ENCODE measurements at places on chromosomes 5 and 9.

DNA sequence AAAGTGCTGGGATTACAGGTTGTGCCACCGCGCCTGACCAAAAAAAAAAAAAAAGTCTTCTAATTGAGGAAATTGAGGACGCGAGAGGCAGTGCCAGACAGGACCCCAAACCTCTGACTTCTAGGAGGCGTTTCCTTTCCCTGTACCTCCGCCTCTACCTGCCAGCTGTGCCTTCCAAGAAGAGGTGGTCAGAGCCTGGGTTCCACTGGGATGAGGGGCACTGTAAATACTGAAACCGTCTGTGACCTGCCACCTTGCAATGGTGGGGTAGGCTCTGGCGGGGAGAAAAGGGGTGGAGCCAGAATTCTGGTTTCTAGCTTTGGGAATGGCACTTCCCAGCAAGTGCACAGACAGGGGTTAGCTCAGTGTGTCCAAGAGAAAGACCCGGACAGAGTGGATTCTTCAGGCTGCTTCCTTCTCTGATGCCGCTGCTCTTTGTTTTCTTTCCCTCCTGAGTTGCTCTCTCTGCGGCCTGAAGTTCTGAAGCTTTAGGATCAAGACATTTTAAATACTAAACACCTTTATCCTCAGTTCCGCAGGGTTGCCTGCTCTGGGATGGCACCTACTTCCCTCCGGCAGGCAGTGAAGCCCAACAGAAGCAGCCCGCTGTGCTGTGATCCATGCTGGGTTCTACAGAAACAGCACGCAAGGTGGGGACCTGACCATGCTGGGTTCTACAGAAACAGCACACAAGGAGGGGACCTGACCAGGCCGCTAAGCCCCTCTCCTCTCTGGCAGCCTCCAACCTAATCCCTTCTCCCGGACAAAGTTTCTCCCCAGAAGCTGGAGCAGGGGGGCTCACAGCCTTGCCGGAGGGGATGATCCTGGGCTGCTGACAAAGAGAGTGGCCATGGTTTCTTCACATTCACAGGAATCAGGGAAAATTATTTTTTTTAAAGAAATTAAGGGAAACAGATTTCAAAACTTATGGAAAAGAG, 65.2 kb downstream of the OTULIN start:
- no peaks in the 10 kb centered on the region for H3K27me3 ChIP-seq
- H3K4me1 ChIP-seq, result peaks cover 5% of the 10 kb centered on the region
- H3K4me3 ChIP-seq, result no peak overlapping the region
- no peak for DNase-seq
- H3K36me3 ChIP-seq, result peaks cover 3% of the 10 kb centered on the region
- no peak overlapping the region for H3K27ac ChIP-seq

GRCh38 chr9:35646153-35646532, 4.6 kb downstream of the SIT1 start:
- H3K4me3 ChIP-seq, result peak overlapping the region; percentile 63
- H3K36me3 ChIP-seq, result no peaks in the 10 kb centered on the region
- H3K4me1 ChIP-seq, result peaks cover 13% of the 10 kb centered on the region
- H3K27ac ChIP-seq, result peak overlapping the region; percentile 77
- no peaks in the 10 kb centered on the region for H3K27me3 ChIP-seq

DNA sequence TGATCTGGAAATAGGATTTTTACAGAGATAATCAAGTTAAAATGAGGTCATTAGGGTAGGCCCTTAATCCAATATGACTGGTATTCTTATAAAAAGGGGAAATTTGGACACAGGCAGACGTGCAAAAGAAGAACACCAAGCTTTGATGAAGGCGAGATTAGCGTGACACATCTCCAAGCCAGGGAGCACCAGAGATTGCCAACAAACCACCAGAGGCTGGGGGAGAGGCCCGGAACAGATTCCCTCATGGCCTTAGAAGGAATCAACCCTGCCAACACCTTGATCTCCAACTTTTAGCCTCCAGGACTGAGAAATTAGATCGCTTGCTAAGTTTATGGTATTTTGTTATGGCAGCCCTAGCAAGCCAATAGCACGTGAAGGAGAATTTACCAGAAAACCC, 10.8 kb upstream of the ARSI start:
- DNase-seq, result no peak
- no peak overlapping the region for H3K4me3 ChIP-seq
- no peaks in the 10 kb centered on the region for H3K27me3 ChIP-seq
- no peaks in the 10 kb centered on the region for H3K36me3 ChIP-seq
- no peak overlapping the region for H3K27ac ChIP-seq

- H3K36me3 ChIP-seq, result no peaks in the 10 kb centered on the region
- no peaks in the 10 kb centered on the region for H3K27me3 ChIP-seq
- H3K4me3 ChIP-seq, result no peak overlapping the region
- no peaks in the 10 kb centered on the region for H3K4me1 ChIP-seq
- no peak overlapping the region for H3K27ac ChIP-seq
Measured at GRCh38 chr5:31378838-31379237, 153.1 kb downstream of the DROSHA start.

GRCh38 chr9:111876179-111876578, 20.4 kb upstream of the UGCG start:
- H3K27me3 ChIP-seq, result no peaks in the 10 kb centered on the region
- H3K4me3 ChIP-seq, result no peak overlapping the region
- no peak overlapping the region for H3K27ac ChIP-seq
- no peaks in the 10 kb centered on the region for H3K4me1 ChIP-seq
- no peak for DNase-seq
